ENCODE measurements at places on chromosomes 1 and 21.

GRCh38 chr1:74513411-74514300 is 1.2 kb upstream of the LRRC53 start:
- no peak for DNase-seq

GRCh38 chr1:54996359-54996868 is 2.3 kb upstream of the BSND start:
- DNase-seq = peak; percentile 65

- DNase-seq = no peak
Measured at GRCh38 chr1:208167261-208167869, 76.8 kb downstream of the PLXNA2 start.

DNA sequence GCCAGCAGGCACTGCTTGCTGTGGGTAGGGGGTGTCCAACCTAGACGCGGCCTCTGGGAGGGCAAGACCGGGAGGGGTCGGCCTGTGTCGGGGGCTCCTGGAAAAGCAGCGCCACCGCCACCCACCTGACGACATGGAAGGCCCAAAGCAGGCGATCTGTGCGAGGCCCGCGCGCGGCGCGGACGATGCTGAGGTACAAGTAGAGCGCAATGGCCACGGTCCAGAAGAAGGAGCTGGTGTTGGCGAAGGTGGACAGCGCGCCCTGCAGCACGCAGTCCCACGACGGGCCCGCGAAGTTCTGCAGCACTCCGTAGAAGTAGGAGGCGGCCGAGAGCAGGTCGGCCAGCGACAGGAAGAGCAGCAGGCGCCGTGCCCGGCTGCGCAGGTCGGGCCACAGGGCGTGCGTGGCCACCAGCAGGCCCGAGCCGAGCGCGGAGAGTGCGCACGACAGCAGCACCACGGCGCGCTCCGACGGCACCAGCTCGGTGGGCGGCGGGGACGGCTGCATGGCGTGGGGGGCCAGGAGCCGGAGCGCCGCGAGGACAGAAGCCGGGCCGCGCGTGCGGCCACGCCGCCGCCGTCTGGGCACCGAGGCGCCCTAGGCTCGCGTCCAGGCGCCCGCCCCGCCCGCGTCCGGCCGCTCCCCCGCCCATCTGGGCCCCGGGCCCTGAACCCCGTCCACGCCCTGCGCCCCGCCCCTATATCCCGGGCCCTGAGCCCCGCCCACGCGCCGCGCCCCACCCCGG is at the start of gene GPR157:
GPR157 (minus strand) TSS at position 583 of the 746 bp plus-strand sequence; CDS start at position 508, 75 bp downstream.
- DNase-seq = peak; percentile 50

DNA sequence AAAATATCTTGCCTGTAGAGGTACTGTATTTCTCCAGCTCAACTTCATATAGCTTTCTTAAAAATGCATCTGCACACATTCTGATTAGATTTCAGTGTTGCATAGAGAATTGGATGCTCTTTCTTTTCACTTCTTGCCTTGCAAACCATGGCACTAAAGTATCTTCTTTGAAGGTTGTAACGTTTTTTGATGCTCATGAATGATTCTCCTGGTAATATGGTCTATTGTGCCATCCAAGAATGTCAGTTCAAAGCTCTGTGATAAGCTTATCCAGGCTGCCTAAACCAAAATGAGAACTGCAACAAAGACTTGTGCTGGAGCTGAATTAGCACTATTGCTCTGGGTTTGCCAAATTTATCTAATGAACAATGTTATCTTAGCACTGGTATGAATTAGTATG is 1.9 kb downstream of the SGIP1 start:
- no peak for DNase-seq

- DNase-seq = no peak
Measured at GRCh38 chr1:104348277-104348676, 598.6 kb downstream of the AMY1C start.

GRCh38 chr1:170853302-170853701 is 82.0 kb upstream of the MROH9 start:
- DNase-seq = no peak

GRCh38 chr1:40786171-40786994 is 2.8 kb downstream of the KCNQ4 start:
- DNase-seq = no peak

GRCh38 chr1:152189657-152190442 is 30.8 kb upstream of the RPTN start:
- DNase-seq = peak; percentile 58

DNA sequence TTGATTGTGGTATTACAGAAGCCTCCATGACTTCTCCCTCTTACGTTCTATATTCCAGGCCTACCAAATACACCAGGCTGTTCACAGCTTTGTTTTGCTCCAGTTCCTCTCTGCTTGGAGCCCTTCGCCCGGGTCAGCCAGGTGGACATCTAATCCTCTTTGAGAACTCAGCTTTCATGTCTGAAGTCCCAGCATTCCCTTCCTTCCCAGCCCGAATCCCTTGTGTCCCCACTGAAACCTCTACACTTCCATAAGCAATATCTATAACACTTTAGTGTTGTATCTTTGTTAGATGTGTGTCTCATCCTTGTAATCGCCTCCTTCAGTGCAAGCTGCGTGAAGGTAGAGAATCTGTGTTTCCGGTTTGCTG is 1.9 kb downstream of the RNF11 start:
- no peak for DNase-seq

- DNase-seq = peak; percentile 73
Measured at GRCh38 chr1:234887016-234887900, 241.4 kb downstream of the TOMM20 start.

DNA sequence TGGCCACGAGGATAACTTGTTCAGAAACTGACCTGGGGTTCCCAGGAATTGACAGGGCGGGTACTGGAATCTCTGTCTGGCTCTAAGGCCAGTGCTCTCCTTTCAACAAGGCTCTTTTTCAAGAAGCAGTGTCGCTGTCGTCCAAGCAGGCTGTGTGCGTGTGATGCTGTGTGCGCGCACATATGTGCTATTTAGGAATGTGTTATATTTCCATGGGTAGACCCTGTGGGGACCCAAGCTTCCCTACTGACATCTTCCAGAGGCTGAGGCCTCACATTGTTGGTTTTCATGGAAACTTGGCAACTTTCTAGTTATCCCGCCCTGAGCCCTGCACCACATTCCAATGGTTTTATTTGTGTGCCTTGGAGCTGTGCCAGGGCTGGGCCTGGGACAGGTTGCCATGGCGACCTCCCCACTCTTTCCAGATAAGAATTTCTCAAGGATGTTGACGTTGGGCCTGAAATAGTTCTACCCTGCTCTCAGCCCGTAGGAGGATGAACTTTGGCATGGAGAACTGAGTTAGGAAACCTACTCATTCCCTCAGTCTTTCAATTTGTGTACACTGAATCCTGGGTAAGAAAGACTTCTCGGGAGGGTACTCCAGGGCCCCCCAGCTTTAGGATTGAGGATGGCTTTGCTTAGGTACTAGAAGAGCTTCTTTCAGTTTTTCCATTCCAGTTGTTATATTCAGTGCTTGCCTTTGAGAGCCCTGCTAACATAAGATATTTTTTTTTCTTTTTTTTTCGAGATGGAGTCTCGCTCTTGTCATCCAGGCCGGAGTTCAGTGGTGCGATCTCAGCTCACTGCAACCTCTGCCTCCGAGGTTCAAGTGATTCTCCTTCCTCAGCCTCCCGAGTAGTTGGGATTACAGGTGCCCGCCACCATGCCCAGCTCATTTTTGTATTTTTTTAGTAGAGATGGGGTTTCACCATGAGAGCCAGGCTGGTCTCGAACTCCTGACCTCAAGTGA is 38.8 kb upstream of the SRSF10 start:
- peak; percentile 99 for DNase-seq

DNA sequence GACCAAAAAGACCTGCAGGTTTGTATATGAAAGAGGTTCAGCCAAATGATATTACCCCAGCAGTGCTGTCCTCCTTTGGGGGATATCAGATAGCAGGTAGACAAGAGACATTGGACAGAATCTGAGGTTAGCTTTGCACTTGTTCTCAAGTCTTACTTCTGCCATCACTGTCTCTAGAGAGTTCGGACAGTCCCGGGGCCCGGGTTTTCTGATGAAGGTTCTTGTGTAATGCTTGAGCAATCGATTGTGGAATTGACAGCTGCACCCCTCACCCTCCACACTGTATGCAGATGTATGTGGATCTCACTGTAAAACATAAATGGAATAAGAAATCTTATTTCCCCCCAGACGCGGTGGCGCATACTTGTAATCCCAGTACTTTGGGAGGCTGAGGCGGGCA is 56.2 kb upstream of the MORC3 start:
- no peak for DNase-seq

- no peak for DNase-seq
Measured at GRCh38 chr1:214228976-214229375, 52.0 kb upstream of the SMYD2 start.

- no peak for DNase-seq
Measured at GRCh38 chr1:184851822-184852746, 97.4 kb upstream of the EDEM3 start.

- peak; percentile 46 for DNase-seq
Measured at GRCh38 chr1:147600119-147601111, 59.1 kb downstream of the BCL9 start.

GRCh38 chr1:183879494-183879893 is 74.6 kb downstream of the RGL1 start:
- DNase-seq = peak; percentile 26

DNA sequence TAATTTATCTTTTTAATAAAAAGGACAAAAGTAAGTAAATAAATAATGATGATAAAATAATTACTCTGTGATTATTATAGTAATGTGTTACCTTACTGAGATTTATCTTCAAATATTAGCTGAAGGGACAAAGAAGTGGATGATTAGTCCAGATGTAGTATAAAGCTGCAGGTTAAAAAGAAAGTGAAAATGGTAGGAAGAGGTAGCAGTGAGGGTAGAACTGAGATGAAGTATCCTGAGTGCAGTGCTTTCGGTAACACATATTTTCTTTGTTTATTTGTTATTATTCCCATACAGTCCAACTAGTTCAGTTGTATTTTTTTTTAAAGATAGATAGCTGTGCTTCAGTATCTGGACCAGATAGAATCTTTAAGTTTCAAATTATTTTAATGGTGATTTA is 1203.5 kb downstream of the NCAM2 start:
- DNase-seq = no peak

DNA sequence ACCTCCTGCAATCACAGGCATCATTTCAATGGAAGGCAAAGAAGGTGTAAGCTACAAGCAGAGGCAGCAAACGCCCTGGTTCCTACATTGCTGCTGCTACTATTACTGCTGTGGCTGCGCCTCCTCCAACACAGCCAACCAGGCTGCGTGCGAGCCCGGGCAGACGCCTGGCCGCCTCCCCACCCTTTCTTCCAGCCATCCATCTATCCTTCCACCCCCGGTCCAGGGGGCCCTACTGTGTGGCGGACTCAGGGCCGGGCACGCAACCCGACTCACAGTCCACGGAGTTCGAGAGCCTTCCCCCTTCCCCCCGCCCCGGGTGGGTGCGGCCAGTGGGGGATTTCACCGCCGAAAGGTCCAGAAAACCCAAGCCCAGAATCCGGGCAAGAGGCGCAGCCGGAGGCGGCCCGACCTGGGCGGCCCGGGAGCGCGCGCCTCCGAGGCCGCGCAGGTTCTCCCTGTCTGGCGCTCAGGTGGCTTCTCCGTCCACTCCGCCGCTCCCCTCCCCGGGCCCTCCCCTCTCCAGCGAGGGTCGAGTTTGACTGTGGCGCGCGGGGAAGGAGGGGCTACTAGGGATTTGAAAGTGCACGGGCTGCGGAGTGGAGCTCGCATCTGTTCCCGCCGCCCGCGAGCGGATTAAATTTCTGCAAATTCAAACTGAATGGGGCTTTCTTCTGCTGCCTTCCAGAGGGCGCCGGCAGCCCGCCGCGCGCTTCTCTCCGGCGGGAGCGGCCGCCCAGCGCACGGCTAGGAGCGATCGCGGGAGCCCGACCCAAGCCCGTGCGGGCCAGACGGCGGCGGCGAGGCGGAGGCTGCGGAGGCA is at the start of gene HUNK:
HUNK (plus strand) TSS at position 569 of the 823 bp plus-strand sequence. CDS start 655 bp downstream, outside the sequence.
- DNase-seq = peak; percentile 61

GRCh38 chr1:220271706-220272046 is 577 bp downstream of the RAB3GAP2 start:
- DNase-seq = peak; percentile 30

DNA sequence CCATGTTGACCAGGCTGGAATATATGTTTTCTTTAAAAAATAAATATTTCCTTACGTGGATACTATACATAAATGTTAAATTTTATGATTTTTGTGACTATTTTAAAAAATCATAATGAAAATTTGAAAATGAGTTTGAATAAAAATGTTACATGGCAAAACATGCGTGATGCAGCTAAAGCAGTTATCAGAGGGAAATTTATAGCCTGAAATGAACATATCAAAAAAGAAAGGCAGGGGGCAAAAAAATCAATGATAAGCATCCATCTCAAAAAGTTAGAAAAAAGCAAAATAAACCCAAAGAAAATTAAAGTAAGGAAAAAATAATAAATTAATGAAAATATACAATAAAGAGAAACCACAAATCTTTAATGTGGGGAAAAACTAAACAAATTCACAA is 8.6 kb downstream of the CCSAP start:
- DNase-seq = no peak
